ENCODE measurements at places on chromosomes 1 and 21.

GRCh38 chr1:201016211-201016651 is 7.3 kb downstream of the KIF21B start:
- DNase-seq = peak; percentile 25

DNA sequence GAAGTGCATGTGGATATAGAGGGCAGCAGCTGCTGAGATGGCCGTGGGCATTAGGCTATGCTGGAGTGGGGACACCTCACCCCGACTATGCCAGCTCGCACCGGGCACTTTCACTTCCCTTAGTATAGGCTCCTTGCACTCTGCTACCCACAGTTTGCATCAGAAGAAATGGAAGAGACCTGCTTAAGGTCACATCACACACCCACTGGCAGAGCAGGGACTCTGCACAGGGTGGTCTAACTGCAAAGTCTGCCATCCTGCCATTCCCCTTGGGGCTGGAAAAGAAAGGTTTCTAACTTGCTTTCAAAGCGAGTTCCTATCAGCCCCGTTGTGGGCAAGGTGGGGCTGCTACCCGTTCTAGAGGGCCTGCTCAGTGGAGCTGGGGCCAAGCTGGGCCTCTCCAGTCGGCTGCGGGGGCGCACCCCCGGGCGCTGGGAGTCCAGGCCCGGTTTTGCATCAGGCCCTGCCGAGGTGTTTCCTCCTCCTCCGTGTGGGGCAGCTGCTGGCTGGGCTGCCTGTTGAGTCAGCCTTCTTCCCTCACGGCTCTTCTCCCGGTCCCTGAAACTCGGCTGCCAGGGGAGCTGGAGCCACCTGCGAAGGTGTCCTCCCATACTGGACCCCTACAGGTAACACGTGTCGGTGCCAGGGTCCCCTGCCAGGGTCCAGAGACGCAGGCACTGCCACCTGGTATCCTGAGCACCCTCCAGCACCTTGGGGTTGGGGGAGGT is at the start of gene SYTL1:
TSS of gene SYTL1 (plus strand) at position 498 of the 728 bp plus-strand sequence. CDS start 3,313 bp downstream, outside the sequence.
- DNase-seq = peak; percentile 71

GRCh38 chr1:236800002-236800620 is 5.0 kb downstream of the MTR start:
- no peak for DNase-seq

GRCh38 chr1:17027900-17028299 is 16.2 kb upstream of the ATP13A2 start:
- no peak for DNase-seq

DNA sequence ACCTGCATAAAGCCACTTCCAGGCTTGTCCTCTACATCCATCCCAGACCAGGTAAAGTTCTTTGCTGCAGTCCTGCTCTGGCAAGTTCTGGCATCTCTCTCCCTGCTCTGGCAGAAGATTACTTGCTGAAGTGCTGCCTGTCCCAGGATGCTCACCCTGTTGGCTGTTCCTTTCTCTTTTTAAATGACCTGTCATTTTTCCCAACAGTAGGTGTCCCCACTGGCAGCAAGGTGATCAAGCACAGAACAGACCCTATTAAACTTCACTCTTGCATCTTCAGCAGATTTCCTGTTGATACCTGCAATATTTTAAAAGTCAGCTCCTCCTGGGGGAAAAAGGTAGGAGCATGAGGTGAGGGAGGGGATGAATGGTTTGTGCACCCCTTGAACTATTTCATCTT is 332.6 kb downstream of the PBX1 start:
- DNase-seq = peak; percentile 13

- DNase-seq = no peak
Measured at GRCh38 chr1:63818567-63819325, 44.9 kb downstream of the ROR1 start.

DNA sequence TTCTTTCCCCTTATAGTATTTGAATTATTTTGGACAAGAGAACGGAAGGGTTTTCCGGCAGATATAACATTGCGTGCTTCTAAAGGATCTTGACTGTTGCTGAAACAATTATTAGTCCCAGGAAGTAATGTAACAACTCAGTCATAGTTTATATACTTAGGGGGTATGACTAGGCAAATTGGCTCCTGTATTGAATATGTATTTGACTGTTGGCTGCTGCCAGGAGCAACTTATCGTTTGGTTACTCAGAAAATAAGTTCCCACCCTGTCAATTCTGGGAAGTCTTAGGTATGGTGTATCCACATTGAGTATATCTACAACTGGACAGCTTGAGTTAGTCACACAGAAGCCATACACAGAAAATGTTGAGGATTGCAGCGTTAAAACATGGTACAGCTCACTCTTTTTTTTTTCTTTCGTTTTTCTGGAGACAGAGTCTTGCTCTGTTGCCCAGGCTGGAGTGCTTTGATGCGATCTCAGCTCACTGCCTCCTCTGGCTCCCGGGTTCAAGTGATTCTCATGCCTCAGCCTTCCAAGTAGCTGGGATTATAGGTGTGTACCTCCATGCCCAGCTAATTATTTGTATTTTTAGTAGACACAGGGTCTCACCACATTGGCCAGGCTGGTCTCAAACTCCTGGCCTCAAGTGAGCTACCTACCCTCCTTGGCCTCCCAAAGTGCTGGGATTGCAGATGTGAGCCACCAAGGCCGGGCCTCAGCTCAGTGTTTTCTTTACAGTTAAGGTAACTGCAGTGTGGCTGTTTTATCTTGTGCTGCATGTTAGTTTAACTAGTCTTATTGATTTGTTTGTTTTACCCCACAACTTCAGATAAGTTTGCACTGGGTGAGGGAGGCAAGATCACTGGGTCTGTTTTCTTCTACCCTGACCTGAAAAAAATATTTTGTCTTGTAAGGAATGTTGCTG is 10.2 kb downstream of the SMAP2 start:
- DNase-seq = no peak

GRCh38 chr1:206774093-206774492 is 1.8 kb upstream of the IL10 start:
- no peak for DNase-seq

DNA sequence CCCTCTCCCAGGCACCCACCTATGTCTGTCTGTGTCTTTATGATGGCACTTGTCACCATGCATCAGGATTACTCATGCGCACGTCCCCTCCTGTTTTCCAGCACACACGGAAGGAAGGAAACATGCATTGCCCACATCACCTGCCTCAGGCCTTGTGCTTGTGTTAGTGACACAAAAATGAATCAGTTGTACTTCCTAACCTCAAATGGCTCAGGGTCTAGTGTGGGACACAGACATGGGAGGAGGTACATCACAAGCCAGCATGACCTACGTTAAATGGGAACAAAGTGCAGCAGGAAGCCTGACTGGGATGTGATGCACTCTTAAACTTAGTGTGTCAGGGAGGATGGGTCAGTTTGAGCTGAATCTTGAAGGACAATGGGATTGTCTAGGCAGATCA is 126.7 kb downstream of the TRABD2B start:
- DNase-seq = no peak

GRCh38 chr1:221435504-221435904 is 306.4 kb downstream of the DUSP10 start:
- peak; percentile 35 for DNase-seq

DNA sequence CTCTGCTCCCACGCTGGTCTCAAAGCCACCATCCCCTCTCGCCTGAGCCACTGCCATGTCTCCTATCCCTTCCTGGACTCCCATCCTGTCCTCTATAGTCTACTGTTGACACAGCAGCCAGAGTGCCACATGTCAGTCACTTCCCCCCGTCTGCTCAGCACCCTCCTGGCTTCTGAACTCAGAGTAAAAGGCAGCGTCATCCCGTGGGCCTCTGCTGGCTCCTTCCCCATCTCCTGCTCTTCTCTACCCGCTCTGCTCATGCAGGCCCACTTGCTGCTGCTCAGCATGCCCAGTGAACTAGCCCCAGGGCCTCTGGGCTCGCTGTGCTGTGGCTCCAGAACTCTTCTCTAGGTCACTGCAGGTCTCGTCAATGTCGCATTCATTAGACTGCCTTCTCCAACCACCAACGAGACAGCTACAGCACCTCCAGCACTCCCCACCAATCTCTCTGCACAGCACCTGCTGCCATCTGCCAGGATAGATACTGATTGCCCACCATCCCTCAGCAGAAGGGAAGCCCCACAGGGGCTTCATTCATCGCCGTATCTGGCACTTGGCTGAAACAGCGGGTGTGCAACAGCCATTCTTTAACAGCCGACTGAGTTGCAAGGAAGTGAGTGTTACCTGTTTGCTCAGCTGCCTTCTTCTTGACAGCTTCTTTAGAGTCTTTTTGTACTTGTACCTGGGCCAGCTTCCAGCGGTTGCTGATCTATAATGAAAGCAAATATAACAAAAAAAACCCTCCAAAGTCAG is 11.8 kb upstream of the SRM start:
- DNase-seq = no peak

DNA sequence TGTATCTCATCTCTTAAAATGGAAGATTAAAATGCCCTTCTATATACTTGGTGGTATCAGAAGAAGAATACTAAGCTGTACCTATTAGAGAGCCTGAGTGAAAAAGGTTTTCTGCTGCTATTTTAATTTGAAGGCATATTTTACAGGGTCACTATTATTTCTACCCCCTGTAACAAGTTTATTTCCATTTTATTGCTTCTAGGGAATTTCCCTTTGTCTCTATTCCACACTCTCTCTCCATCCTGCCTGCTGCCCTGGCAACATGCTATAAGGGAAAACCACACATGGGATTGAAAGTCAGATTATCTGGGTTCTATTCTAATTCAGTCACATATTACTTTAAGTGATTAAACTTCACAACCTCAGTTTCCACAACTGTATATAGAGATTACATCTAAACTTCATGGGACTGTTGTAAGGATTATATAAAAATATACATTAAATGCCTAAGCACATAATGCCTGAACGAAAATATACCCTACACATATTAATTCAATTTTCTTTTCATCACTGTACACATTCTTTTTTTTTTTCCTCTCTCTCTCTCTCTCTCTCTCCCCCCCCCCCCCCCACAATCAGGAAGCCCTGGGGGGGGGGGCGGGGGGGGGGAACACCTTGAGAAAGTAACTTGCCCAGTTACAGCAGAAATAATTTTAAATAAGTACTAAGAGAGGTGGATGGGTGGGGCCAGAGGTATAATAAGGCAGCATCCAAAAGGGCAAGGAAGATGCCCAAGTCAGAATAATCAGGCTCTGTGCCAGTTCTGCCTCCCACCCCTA is 51.5 kb downstream of the LUZP1 start:
- no peak for DNase-seq

DNA sequence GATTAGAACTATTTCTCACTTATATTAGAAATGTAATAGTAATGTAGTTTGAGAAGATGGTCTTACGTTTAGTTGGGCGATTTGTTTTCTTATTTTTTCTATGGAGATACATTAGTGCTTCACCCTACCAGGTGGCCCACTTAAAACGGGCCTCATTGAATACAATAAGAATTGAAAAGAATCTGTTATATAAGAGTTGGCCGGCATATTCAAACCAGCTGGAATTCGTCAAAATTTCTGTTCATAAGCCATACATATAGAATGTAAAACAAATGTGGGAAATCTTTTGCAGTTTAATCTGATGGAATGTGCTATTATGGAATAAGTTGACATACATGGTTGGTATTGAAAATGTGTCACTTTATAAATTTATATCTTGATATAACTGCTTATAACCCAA is 96.4 kb upstream of the C1orf105 start:
- no peak for DNase-seq

GRCh38 chr1:203873094-203873493 is 11.7 kb downstream of the SNRPE start:
- no peak for DNase-seq

DNA sequence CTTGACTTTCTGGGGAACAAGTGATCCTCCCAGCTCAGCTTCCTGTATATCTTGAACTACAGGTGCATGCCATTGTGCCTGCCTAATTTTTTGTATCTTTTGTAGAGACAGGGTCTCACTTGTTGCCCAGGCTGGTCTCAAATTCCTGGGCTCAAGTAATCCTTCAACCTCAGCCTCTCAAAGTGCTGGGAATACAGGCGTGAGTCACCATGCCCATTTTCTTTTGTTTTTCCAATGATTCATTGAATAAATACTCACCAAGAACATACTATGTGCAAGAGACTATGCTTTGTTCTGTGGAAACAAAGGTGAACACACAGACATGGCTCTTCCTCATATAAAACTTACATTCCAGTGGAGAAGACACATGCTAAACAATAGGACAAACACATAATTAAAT is 407.8 kb upstream of the DAB1 start:
- no peak for DNase-seq

DNA sequence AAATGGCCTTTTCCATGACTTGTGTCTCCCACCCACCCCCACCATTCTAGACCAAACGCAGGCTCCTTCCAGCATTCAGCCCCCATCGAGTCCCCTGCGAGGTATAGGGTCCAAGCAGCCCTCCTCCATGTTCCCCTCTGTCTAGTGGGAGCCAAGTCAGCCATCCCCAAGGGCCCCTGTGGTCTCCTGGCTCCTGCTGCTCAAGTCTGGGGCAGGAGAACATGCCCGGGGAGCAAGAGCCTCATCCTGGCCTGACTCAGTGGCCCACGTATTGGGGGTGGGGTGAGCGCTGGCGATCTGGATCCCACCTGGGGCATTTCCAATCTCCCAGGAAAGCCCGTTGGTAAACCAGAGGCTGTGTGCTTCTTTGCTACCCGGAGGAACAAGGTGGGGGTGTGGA is 4.1 kb upstream of the PRDM16 start:
- DNase-seq = no peak

DNA sequence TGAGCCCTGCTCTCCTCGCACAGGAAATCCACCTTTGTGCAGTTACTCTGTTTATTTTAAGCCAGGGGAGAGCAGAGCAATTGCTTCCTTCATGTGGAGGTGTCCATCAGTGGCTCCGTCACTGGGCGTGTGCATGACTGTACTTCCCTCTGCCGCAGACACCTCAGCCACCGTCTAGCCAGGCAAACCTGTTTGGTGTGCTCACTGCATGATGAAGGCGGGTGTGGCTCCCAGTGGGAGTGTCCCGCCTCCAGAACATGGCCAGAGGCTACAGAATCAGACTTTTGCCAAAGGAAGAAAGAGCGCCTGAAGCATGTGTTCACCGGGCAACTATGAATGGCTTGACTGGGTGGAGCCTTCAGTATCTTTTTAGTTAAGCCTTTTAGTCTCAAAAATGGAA is 26.1 kb upstream of the LAMC2 start:
- DNase-seq = peak; percentile 93

GRCh38 chr1:218674280-218674773 is 329.2 kb downstream of the TGFB2 start:
- DNase-seq = peak; percentile 83
